ENCODE measurements at places on chromosomes 16 and 17. TPM values are rescaled to one million over a fixed set of nuclear protein-coding genes. Genes with fewer than 3 reads are reported as not detected.

CIBAR2 gene
- total RNA-seq, result not detected

KRT27 gene
- not detected for total RNA-seq

C16orf82 gene
- total RNA-seq, result not detected

UMOD gene
- total RNA-seq, result not detected

NPIPA8 gene
- 25.0 TPM for total RNA-seq

DNA sequence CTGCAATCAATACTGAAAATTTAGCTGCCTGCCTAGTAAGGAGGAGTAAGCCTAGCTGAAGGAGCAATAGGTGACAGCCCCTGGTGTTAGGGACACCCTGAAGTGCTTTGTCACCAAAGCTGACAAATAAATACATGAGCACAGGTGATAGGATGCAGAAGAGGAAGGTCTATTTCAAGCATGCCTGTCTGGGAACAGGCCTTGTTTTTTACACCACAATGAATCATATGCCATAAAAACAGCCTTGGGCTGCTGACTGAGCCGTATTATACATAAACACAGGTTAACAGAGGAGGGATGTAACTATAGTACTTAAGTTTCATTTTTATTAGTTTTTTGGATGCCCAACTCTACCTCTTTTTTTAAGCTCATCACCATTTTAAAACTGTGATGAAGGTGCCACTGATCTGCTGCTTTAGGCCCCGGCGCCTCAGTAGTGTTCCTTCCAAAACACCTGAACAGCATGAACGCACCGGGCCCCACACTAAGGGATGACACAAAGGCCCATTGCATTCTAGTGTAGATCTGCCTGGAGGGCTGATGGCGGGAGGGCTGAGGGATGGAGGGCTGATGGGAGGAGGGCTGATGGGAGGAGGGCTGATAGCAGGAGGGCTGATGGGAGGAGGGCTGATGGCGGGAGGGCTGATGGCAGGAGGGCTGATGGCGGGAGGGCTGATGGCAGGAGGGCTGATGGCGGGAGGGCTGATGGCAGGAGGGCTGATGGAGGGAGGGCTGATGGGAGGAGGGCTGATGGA is 150.3 kb downstream of the AATF start:
- H3K4me1 ChIP-seq, result no peaks in the 10 kb centered on the region
- no peak overlapping the region for H3K4me3 ChIP-seq

GRCh38 chr17:16929757-16930520 is 42.0 kb downstream of the TNFRSF13B start:
- no peaks in the 10 kb centered on the region for H3K36me3 ChIP-seq
- no peaks in the 10 kb centered on the region for H3K27me3 ChIP-seq
- no peak overlapping the region for H3K27ac ChIP-seq
- H3K4me3 ChIP-seq, result no peak overlapping the region

DNA sequence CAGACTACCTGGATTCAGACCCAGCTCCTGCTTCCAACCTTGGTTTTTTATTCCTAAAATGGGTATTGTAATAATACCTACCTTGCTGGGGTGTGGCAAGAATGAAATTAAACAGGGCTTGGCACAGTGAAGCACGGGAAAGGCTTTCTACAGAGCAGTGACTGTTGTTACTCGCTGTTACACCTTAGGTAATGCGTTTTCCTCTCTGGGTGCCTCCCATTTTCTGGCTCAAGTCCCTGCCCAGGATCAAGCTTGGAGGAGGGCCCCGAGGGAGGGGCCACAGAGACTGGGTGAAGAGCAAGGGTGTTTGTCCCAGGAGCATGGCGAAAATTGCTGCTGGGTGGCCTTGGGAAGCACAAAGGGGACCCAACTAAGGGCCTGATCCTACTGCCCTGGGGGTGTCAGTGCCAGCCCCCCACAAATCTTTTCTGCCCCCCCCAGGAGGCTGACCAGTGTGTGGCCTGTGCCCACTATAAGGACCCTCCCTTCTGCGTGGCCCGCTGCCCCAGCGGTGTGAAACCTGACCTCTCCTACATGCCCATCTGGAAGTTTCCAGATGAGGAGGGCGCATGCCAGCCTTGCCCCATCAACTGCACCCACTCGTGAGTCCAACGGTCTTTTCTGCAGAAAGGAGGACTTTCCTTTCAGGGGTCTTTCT is 13.3 kb downstream of the MIEN1 start:
- H3K4me3 ChIP-seq, result no peak overlapping the region
- peaks cover 16% of the 10 kb centered on the region for H3K36me3 ChIP-seq
- DNase-seq, result peak; percentile 50
- H3K27ac ChIP-seq, result no peak overlapping the region

DNA sequence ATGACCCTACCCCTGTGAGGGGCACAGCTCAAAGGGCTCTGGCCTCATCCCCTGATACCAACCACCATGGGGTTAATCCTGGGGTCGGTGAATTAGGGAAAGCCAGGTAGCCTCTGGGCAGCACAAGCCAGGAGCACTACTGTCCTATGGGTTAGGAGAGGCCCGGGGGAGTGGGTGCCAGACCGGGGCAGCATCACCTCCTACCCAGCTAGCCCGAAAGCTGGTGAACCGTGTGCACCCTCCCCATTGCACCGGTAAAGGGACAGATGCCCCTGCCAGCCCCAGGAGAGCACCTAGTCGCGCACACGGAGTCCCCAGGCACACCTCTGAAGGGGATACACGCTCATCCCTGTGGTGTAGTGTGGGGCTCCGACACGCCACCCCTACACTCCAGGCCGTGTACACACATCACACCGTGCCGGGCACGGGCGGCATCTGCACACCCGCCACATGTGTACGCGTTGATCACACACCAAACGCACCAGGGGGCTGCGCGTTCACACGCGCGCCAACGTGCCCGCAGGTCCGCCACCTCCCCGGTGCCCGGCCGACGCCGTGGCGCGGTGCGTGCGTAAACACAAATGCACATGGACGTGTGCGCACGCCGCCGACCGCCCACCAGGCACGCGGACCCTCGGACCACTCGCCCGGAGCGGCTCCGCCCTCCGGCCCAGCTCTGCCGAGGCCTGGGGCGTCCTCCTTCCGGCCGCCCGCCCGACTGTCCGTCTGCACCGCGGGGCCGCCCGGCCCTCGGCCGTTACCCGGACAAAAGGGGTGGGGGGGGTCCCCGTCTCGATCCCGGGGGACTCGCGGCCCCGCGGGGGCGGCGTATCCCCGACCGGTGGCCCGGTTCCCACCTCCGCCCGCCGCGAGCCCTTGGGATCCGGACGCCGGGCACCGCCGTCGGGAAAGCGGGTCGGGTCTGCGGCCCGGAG is 785 bp downstream of the UBALD1 start:
- no peaks in the 10 kb centered on the region for H3K27me3 ChIP-seq
- peaks cover 13% of the 10 kb centered on the region for H3K36me3 ChIP-seq
- H3K4me3 ChIP-seq, result peak overlapping the region; percentile 85
- peak overlapping the region; percentile 98 for H3K27ac ChIP-seq
- H3K4me1 ChIP-seq, result peaks cover 18% of the 10 kb centered on the region
- DNase-seq, result peak; percentile 28

- no peaks in the 10 kb centered on the region for H3K27me3 ChIP-seq
- no peak overlapping the region for H3K27ac ChIP-seq
- peak; percentile 13 for DNase-seq
- H3K4me3 ChIP-seq, result no peak overlapping the region
- no peaks in the 10 kb centered on the region for H3K4me1 ChIP-seq
Observed at GRCh38 chr17:30858556-30859250, 26.9 kb downstream of the ATAD5 start.

GRCh38 chr16:26456074-26456473 is 610.7 kb upstream of the C16orf82 start:
- no peak for DNase-seq
- no peak overlapping the region for H3K27ac ChIP-seq
- H3K27me3 ChIP-seq, result no peaks in the 10 kb centered on the region
- no peaks in the 10 kb centered on the region for H3K36me3 ChIP-seq
- H3K4me1 ChIP-seq, result no peaks in the 10 kb centered on the region

DNA sequence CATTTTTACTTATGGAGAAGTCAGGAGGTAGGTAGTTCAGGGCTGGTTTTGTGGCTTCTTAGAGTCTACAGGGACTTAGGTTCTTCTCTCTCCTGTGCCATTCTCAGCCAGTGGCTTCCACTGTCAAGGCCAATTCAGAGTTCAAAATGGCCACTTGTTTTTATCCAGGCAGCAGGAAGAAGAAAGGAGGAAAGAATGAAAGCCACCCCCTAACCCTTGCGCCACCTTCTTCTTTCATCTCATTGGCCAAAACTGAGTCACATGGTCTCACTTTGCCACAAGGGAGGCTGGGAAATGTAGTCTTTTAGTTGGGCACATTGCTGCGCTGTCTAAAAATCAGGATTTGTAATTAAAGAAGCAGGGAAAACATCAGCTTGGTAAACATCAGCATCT is 60.8 kb upstream of the MED9 start:
- no peak overlapping the region for H3K4me3 ChIP-seq
- DNase-seq, result peak; percentile 87
- H3K36me3 ChIP-seq, result no peaks in the 10 kb centered on the region
- peaks cover 21% of the 10 kb centered on the region for H3K4me1 ChIP-seq

DNA sequence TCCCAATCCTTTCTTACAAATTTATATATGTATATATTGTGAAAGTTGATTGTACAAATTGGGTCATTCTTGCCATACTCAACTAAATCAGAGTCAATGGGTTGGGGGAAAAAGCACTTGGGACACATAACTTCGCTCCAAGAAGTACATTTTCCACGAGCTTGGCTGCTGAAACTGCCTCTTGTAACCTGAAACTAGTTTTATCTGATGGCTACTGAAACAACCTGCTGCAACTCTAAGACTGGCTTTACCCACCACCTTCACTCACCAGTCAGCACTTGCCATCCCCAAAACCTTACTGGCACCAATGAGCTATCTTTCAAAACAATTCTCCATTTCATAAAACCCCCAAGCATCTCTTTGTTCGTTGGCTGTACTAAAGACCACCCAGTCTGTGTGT is 14.5 kb upstream of the MYCBPAP start:
- H3K36me3 ChIP-seq, result no peaks in the 10 kb centered on the region
- no peak for DNase-seq
- peaks cover 4% of the 10 kb centered on the region for H3K4me1 ChIP-seq
- no peaks in the 10 kb centered on the region for H3K27me3 ChIP-seq
- no peak overlapping the region for H3K4me3 ChIP-seq

DNA sequence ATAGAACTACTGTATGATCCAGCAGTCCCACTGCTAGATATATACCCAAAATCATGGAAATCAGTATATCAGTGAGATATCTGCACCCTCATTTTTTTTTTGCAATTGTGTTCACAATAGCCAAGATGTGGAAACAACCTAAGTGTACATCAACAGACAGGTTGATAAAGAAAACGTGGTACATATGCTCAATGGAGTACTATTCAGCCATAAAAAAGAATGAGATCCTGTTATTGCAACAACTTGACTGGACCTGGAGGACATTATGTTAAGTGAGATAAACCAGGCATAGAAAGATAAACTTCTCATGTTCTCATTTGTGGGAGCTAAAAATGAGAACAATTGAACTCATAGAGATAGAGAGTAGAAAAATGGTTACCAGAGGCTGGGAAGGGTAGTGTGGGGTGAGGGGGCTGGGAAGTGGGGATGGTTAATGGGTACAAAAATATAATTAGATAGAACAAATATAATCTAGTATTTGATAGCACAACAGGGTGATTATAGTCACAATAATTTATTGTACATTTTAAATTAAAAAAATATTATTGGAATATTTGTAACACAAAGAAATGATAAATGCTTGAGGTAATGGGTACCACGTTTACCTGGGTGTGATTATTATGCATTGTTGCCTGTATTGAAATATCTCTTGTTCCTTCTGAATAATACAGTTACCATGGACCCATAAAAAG is 7.8 kb upstream of the KRT10 start:
- H3K27ac ChIP-seq, result peak overlapping the region; percentile 94
- H3K4me1 ChIP-seq, result peaks cover 41% of the 10 kb centered on the region
- DNase-seq, result no peak
- H3K36me3 ChIP-seq, result peaks cover 13% of the 10 kb centered on the region

DNA sequence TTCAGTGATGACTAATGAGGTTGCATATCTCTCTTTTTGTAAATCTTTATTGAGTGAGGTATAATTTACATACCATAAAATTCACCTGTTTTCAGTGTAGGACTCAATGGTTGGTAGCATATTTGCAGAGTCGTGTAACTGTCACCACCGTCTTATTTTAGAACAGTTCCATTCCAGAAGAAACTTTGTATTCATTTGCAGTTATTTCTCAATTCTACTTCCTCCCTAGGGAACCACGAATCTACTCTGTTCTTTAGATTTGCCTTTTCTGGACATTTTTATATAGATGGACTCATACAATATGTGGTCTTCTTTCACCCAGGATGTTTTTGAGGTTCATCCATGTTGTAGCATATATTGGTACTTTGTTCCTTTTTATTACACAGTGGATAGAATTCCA is 3.7 kb downstream of the FTO start:
- DNase-seq, result no peak
- H3K27me3 ChIP-seq, result no peaks in the 10 kb centered on the region
- no peak overlapping the region for H3K27ac ChIP-seq
- H3K36me3 ChIP-seq, result peaks cover 13% of the 10 kb centered on the region

- H3K27me3 ChIP-seq, result peaks cover 22% of the 10 kb centered on the region
- no peaks in the 10 kb centered on the region for H3K36me3 ChIP-seq
- H3K4me3 ChIP-seq, result no peak overlapping the region
Observed at GRCh38 chr17:38598536-38598935, 7.2 kb downstream of the SRCIN1 start.

Data from MCF 10A (cell line).